ENCODE measurements at places on chromosomes 1 and 21.

DNA sequence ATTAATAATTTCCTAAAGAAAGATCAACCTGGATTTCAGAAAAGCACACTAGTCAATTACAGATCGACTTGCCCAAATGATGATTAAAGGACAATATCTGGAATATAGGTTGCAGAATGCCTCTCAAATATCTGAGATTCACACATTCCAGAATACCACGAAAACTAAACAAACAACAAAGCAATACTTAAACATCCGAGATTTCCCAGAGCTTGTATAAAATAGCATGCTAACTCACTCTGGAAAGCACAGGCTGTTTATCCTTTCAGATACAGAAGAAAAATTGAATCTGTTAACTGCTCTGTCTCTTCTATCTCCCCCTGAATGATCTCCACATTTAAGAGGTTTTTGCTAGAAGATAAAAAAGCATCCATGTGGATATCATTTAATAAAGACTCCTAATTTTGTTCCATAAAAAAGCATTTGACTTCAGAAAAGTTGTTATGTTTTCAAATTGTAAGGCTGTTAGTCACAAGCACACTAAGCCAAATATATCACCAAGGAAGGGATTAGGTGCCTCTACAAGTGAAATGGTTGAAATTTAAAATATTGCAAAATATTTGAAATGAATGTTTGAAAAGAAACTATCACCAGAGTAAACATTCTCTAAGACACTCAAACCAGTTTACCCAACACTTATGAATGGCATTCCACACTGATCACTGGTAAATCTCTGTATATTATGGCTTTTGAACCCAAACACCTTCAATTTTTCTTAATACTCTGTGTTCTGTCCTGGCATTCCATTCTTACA is 865.1 kb upstream of the ADAMTS5 start:
- no peak for DNase-seq

DNA sequence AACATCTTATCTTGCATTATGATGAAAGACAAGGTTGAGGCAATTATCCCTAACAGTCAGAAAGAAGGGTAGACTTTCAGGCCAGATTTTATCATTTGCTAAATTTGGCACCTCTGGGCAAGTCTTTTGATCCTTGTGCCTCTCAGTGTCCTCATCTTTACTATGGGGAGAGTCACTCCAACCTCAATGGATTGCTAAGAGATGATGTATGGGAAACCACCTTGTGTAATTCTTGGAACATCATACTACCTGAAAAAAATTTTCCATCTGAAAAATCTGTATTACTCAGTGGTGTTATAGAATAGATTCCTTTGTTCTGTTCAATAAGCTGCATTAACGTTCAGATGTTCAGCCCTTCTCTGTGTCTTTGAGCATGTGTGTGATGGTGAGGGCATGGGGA is 230.7 kb downstream of the TGFB2 start:
- no peak for DNase-seq

DNA sequence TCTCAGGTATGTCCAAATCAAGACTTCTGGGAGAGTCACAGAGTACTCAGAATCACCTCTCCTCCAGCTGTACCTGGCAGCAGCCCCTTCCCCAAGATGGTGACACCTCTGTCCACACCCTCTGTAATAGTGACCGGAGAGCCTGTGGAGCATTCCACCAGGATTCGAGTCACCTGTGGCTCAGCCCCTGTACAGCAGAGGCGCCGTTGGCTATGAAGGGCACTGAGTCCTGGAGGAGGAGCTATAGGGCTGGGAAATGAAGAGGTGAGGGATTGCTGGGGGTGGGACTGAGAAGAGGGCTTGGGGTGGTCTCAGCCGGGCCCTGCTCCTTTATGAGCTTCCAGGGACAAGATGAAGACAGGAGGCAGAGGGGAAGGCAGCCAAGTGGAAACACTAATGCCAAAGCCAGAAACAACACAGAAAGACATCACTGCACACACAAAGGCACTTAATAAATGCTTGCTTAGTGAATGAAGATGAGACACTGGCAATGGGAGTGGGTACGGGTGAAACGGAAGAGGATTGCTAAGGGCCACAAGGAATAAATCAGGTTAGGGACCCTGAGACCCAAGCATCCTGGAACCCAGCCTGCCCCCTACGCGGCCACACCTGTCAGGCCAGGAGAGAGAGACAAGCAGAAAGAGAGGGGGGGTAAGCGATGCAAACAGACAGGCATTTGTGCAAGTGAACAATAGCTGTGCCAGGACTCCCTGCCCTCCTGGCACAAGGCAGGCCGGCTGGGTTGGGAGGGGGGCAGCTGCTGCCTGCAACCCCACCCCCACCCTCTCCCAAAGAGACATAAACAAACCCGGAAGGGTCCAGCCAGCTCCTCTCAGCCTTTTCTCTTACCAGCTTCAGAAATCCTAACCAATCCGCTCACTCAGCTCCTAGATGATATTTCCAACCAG is 3.9 kb downstream of the ARHGEF2 start:
- no peak for DNase-seq

GRCh38 chr1:51532853-51533252 is 13.8 kb upstream of the EPS15 start:
- no peak for DNase-seq

GRCh38 chr1:202967684-202968281 is 726 bp upstream of the CYB5R1 start:
- no peak for DNase-seq

GRCh38 chr1:225545649-225546048 is 107.3 kb downstream of the ENAH start:
- no peak for DNase-seq

- DNase-seq, result no peak
Observed at GRCh38 chr1:6280761-6281451, 20.0 kb upstream of the GPR153 start.

- no peak for DNase-seq
Observed at GRCh38 chr21:25818121-25818520, 83.3 kb downstream of the GABPA start.

DNA sequence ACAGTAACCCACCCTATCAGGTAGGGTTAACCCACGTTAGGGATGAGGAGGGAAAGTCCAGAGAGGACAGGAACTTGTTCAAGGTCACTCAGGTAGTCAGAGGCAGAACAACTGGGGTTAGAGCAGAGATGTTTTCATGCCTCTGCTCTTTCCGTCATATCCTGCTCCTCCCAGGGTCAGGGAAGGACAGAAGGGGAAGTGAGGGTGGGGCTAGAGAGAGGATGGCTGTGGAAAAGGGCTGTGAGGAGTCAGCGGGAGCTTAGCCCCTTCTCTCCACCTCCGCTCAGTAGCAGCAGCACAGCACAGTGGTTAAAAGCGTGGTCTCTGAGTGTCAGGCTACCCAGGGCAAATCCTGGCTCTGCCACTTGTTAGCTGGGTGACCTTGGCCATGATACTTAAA is 36.5 kb downstream of the DDX20 start:
- DNase-seq, result no peak

DNA sequence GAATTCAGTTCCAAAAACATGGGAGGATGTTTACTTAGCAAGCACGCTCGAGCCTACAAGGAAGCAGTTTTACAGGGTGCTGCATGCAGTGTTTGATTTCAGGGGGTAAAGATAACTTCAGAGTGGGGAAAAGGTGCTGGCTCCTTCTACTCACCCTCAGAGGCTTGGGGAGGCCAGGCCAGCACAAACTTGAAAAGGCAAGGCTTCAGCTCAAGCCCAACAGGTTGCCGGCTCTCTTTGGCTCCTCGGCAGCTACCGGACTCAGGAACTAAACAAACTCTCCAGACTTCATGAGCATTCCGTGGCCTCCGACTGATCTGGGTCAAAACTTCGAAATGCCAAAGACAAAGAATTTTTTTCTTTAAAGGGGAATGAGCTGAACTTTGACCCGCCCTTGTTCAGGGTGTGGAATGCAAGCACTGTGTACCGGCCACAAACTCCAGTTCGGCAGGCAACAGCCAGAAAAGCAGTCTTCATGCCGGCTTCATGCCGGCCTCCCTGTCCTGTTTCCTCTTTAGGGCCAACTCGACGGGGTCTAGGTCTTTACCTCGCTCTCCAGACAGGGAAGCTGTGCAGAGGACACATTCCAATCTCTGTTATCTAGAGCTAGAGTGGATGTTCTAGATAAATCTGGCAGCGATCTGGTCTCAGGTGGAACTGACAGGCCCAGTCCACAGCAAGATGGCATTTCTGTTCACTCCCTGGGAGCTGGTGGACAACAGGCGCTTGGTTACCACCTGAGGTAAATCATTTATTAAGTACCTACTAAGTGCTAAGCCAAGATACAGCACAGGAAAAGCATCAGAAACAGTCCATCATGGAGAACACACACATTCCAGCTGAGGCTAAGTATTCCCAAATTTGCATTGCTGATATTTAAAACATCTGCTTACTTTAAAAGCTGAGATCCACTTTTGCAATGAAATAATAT is 75.0 kb downstream of the CD46 start:
- no peak for DNase-seq

GRCh38 chr1:212060632-212061472 is 25.3 kb downstream of the DTL start:
- no peak for DNase-seq

DNA sequence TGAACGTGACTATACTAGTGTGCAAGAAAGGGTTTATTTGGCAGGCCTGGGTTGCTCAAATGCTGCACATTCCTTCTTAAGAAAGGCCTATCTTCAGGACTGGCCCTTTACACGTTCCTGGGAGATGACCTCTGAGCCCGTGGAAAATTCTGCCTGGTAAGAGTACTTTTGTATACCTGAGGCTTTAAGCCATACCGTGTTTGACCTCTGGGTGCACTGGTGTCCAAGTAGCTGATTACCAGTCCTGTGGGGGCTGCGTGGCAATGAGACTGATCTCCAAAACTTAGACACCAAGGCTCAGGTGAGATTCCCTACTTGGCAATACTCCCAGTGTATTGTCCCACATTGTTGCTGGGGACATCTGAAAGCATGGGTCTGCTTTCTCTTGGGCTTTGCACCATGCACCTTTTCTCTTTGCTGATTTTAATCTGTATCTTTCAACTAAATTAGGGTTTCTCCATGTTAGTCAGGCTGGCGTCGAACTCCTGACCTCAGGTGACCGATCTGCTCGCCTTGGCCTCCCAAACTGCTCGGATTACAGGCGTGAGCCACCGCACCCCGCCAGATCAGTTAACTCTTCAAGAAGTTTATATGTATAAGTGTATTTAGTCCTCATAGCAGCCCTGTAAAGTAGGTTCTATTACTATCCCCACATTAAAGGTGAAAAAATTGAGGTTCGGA is 44.5 kb downstream of the TRIM33 start:
- DNase-seq, result no peak

GRCh38 chr1:22712502-22713271 is 2.0 kb downstream of the EPHB2 start:
- no peak for DNase-seq

DNA sequence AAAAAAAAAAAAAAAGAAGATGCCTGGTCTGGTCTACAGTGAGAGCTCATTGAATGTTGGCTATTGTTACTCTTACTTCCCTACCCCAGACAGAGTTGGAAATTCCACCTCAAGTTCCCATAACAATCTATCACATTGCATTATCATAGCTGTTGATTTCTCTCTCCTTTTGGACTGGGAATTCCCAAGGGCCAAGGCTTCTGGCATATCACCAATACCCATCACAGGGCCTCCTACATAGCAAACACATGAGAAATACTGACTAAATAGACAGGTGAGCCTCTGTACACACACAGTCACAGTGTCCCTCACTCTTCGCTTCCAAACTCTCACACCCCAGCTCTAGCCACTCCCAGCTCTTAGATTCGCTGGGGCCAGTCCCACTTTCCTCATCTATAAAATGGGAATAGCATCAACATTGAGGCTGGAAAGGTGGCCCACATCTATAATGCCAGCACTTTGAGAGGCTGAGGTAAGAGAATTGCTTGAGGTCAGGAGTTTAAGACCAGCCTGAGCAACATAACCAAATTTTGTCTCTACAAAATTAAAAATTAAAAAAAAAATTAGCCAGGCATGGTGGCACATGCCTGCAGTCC is 6.4 kb downstream of the PTAFR start:
- no peak for DNase-seq

DNA sequence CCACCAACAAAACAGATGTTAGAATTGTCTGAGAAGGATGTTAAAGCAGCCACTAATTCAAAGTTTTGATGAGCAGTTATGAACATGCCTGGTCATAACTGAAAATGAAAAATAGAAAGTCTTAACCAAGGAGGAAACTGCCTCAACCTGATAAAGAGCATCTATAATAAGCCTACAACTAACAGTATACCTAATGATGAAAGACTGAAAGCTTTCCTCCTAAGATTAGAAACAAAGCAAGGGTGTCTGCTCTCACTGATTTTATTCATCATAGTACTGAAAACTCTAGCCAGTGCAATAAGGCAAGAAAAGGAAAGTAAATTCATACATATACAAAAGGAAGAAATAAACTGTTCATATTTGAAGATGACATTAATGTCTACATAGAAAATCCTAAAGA is 82.0 kb downstream of the KCNK1 start:
- no peak for DNase-seq

DNA sequence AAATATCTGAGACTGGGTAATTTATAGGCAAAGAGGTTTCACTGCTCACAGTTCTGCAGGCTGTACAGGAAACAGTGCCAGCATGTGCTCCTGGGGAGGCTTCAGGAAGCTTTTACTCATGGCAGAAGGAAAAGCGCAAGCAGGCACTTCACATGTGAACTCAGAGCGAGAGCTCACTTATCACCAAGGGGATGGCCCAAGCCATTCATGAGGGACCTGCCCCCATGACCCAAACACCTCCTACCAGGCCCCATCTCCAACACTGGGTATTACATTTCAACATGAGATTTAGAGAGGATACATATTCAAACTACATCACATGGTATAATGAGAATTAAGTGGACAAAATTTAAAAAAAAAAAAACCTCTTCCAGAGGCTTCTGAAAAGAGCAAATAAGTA is 13.7 kb downstream of the WASF2 start:
- DNase-seq, result no peak

- no peak for DNase-seq
Observed at GRCh38 chr1:41833519-41834000, 85.2 kb downstream of the HIVEP3 start.

GRCh38 chr1:43237121-43237520 is 32.7 kb upstream of the TMEM125 start:
- no peak for DNase-seq

GRCh38 chr1:240820816-240821215 is 208.9 kb upstream of the GREM2 start:
- no peak for DNase-seq

- no peak for DNase-seq
Observed at GRCh38 chr1:119794230-119794875, 16.9 kb downstream of the REG4 start.

GRCh38 chr1:201888282-201889089 is at the start of gene SHISA4:
TSS of gene SHISA4 (plus strand) at chr1:201888898. CDS start at chr1:201888995, 97 bp downstream.
- DNase-seq, result no peak

GRCh38 chr1:46496505-46496904 is 6.9 kb downstream of the DMBX1 start:
- DNase-seq, result no peak

DNA sequence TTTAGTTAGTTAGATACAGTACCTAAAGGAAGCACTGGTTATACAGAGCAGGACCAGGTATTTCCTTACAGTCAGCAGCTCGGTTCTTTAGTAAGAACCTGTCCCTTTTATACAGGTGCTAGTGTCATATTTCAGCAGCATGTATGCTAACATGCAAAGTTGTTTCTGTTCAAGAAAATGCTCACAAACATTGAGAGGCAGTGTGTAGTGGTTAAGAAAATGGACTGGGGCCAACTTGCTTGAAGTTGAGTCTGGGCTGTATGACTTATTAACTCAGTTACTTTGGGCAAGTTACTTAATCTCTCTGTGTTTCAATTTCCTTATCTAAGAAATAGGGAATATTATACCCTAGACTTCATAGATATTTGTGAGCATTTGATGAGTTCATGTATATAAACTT is 31.1 kb downstream of the AK4 start:
- no peak for DNase-seq

- DNase-seq, result peak; percentile 18
Observed at GRCh38 chr1:78492386-78492950, 1.7 kb downstream of the PTGFR start.

- no peak for DNase-seq
Observed at GRCh38 chr21:37241426-37241825, 25.7 kb downstream of the VPS26C start.
